ENCODE measurements at places on chromosomes 6 and 20. TPM values are rescaled to one million over a fixed set of nuclear protein-coding genes. Genes with fewer than 3 reads are reported as not detected.

Gene ZNF341
- 5.4 TPM for total RNA-seq

DNA sequence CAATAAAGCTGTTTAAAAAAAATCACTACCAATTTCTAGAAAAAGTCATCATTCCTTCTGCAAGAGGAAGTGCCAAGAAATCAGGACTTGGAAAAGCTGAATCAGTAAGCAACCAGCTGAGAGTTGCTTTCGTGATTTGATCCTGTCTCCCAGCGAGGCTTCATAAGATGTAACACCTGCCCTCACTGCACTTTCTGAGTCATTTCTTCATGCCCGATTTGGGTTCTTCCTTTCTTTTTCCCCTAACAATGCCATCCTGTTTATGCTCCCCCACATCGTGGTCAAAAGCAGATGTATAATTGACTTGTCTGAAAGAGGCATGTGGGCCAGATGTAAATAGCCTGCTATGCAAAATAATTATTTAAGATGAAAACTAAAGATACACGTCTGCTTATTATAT lies 52.1 kb downstream of the RIPOR2 start:
- no peak for DNase-seq

DNA sequence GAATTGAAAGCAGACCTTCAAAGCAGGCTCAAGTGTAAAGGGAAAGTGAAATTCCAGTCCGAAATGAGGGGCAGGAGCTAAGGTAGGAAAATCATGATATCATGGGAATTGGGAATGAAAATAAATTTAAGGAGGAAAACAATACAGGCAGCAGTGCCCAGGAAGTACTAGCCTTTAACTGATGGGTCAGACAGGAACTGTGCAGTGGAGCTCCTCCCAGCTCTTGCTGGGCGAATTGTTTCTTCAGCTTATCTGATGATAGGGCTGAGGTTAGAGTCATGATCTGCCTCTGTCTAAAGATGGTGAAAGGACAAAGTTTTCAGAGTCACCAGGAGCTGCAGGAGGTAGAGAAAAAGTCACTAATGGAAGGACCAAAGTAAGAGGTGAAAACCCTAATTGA lies 457.9 kb upstream of the PTCHD4 start:
- DNase-seq = no peak

DNA sequence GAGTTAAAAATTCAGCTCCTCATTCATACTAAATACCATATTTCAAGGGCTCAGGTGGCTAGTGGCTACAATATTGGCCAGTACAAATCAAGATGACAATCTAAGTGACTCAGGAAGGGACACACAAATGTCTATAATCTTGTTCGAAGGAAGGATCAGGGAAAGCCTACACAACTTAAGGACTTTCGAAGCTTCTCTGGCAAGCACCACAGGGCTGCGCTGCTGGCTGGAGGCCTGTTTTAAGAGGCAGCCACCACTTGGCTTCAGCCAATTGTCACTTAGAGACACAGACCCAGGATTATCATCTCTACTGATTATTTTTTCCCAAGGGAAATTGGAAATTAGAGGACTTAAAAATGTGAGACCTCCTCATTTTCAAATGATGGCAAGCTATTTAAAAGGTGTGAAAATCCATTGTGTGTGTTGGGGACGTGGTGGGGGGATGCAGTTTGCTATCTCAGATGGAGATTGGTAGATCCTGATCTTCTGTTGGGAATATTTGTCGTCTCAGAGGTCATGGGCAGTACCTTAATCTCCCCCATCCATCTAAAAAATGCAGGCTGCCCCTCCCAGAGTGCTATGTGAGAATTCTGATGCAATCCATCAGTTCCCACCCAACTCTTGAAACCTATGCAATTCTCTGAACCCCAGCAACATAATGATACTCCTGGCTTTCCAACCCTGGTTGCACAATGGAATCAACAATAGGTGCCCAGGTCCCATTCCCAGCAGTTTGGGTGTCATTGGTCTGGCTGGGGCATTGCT lies 11.3 kb downstream of the ARHGAP40 start:
- no peak for DNase-seq

- DNase-seq = no peak
Measured at GRCh38 chr6:33904747-33905065, 100.9 kb upstream of the MLN start.

GRCh38 chr20:53647286-53647821 lies 53.7 kb upstream of the ZNF217 start:
- no peak for DNase-seq

Gene LST1
- not detected for total RNA-seq
